ENCODE measurements at places on chromosomes 16 and 17.
A peak's percentile ranks its signal among the peaks of the same experiment; 100 is the strongest.

- DNase-seq, result no peak
Measured at GRCh38 chr16:66751992-66752322, 548 bp upstream of the DYNC1LI2 start.

- no peak for DNase-seq
Measured at GRCh38 chr17:80997424-80998117, 5.9 kb downstream of the CHMP6 start.

GRCh38 chr17:46873941-46874645, 22.7 kb downstream of the WNT9B start:
- DNase-seq, result no peak

GRCh38 chr17:10563991-10564660, 14.7 kb upstream of the MYH2 start:
- DNase-seq, result no peak

- no peak for DNase-seq
Measured at GRCh38 chr16:84704253-84704652, 4.5 kb downstream of the USP10 start.

DNA sequence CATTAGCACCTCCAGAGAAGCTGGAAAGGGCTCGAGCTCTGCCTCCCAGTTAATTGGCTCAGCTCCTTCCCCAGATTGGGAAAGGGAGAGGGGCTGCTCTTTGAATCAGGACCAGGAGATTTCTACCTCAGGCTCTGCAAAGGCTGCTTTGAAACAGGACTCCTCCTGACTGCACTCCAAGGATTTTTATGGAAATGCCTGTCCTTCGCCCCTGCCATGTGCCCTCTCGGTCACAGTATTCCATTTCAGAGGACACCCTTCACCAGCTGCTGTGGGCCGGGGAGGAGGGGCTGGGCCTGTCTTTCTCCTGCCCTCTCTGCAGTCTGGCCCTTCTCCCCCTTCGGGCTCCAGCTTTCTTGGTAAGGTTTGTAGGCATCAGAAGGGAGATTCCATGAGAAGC, 13.6 kb downstream of the MRM1 start:
- DNase-seq, result no peak

DNA sequence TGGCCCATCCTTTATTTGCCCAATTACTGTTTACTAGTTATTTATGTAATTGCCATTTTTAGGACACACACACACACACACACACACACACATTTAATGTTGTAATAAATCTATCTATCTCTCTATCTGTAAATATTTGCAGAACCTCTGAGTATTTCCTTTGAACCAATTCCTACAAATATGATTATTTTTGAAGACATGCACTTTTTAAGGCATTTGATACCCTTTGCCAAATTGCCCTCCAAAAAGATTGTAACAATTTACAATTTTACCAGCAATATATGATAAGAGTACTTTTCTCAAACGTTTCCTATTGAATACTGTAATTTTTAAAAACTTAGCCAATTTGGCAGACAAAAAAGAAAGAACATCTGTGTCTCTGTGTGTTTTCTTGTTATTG, 143.8 kb upstream of the FOXF1 start:
- no peak for DNase-seq

DNA sequence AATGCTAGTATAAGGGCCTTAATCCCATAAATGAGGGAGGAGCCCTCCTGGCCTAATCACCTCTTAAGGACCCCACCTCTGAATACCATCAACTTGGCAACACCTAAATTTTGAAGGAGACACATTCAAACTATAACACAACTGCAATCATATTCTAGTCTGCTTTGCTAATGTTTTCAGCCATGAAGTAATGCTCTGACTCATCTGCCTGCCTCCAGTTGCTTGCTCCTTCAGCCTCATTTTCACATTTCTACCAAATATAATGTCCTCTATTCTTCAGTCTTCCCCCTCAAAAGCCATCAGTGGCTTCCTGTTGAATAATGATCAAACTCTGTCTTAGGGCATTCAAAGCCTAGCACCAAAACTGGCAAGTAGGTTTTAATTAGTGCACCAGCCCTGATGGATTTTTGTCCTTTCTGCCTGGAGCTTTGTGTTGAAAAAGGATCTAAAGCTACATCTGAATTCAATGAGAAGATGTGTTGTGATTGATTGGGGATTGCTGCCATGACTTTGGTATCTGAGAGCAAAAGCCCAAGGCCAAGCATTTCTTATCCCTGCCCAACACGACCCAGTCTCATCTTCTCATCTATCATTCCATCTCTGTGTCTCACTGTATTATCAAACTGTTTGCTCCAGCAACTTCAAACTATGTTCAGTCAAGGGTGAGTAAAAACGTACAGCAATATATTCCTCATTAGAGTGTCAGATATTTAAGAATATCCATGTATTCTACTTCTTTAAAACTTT, 140.8 kb upstream of the ELAC2 start:
- DNase-seq, result no peak

DNA sequence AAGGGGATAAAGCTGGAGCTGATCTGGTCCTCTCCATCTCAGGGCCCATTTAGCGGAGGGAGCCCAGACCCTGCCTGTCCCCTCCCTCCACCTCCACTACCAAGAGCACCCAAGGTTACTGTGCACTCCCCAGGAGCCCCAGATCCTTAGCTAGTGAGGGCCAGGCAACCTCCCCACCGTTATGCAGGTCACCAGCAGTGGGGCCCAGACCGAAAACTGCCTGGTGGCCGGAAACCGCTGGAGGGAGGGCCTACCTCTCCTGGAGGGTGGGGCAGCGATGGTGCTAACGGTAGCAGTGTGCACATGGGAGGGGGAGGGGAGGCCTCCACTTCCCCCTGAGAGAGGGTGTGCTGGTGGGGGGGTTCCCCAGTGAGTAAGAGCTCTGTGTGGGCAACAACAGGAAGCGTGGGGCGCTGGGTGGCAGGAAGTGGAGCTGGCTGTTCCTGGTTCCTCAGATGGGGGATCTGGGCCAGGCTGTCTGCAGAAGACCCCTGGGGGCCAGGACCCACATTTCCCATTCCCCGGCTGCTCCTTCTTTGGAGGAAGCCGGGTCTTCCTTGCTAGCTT, 4.4 kb downstream of the FMNL1 start:
- DNase-seq, result peak; percentile 19

- DNase-seq, result no peak
Measured at GRCh38 chr17:68854452-68854851, 100.7 kb downstream of the ABCA8 start.

GRCh38 chr17:29066047-29066446, 23.1 kb downstream of the PIPOX start:
- peak; percentile 21 for DNase-seq

DNA sequence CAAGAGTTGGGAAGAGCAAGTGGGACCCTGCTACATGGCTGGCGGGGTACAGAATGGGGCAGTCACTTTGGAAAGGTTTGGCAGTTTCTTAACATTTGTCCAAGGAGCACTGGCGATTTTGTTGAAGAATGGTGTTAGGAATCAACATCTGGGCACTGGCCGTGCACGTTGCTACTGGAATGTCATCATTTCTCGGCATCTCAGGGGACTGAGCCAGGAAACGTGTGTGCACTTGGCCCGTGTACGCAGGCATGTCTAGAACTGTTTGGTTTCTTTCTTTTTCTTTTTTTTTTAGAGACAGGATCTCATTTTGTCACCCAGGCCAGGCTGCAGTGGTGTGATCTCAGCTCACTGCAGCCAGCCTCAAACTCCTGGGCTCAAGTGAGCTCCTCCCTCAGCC, 17.3 kb upstream of the FOXK2 start:
- DNase-seq, result no peak

GRCh38 chr16:28823291-28823872, 583 bp downstream of the ATXN2L start:
- no peak for DNase-seq

GRCh38 chr17:350706-351448, 1.7 kb downstream of the RPH3AL start:
- no peak for DNase-seq

DNA sequence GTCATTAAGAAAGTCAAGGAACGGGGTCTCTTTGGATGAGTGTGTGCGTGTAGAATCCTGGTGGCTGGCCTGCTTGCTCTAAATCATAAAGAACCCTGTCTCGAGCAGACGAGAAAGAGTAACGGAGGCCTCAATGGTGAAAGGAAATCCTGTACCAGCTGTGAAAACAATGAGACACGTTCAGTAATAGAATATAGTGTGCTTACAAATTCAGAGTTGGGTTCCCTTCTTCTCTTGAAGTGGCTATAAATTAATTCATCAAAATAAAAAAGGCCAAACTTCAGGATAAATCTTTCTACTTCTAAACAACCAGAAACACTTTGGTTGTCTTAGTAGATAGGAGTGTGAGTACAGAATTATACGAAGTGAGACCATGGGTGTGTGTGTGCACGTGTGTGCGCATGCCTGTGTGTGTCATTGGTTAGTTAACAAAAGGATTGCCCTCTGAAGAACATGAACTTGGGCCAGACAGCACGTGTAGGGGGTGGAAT, 48.5 kb downstream of the WWOX start:
- no peak for DNase-seq

DNA sequence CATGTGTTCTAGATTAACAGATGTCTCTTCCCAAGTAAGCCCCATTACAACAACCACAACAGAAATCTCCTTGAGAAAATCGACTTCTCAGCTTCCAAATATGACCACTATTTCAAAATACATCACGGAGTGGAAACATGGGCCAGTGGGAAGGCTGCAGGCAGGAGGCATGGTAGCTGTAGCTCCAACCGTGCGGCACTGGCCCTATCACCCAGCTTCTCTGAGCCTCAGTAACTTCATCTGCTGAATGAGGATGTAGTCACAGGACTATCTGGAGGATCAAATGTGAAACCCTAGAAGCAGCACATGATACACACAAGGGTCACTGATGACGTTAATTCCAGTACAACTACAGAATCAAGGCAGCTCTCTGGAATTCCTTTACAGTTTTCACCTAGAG, 112.2 kb downstream of the VPS53 start:
- no peak for DNase-seq

GRCh38 chr17:82636626-82637598, 11.3 kb downstream of the WDR45B start:
- DNase-seq, result no peak

GRCh38 chr16:1469693-1470201, 5.1 kb downstream of the CLCN7 start:
- DNase-seq, result no peak

- DNase-seq, result no peak
Measured at GRCh38 chr17:45824901-45825492, 19.7 kb upstream of the SPPL2C start.

DNA sequence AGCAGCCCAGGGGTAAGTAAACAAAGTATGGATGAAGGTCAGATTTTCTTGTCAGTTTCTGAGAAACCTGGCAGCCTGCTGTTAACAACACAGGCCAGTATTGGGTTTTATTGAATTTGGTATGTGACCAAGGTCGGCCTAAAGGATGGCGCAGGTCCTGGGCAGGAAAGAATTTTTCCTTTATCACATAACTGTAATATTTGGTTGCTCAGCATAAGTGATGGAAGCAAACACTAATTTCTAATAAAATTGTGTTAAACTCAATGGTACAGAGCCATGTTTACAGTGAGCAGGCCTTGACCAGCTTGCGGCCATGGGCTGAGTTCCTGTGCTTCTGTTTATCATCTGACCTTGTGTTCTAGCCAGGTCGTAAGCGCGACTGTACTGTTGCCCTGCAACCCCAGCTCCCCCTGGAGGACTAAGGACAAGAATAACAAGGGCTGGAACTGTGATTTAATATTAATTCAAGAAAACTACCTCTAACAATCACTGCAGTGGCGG, 10.5 kb downstream of the POLDIP2 start:
- no peak for DNase-seq

DNA sequence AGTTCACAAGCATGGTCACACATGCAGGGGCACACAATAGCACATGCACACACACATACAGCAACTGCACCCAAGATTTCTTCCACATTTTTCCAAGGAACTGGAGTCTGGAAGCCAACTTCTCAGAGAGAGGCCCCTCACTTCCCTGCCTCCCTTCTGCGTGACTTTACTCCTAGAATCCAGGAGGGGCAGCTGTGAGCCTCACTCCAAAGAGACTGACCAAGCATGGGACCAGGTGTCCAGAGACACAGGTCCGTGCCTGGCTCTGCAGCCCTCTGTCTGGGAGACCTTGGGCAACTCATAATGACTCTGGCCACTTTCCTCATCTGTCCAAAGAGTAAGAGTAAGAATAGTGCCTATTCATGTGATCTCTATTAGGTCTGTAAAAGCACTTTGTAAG, 104.7 kb upstream of the TMEM132E start:
- no peak for DNase-seq

DNA sequence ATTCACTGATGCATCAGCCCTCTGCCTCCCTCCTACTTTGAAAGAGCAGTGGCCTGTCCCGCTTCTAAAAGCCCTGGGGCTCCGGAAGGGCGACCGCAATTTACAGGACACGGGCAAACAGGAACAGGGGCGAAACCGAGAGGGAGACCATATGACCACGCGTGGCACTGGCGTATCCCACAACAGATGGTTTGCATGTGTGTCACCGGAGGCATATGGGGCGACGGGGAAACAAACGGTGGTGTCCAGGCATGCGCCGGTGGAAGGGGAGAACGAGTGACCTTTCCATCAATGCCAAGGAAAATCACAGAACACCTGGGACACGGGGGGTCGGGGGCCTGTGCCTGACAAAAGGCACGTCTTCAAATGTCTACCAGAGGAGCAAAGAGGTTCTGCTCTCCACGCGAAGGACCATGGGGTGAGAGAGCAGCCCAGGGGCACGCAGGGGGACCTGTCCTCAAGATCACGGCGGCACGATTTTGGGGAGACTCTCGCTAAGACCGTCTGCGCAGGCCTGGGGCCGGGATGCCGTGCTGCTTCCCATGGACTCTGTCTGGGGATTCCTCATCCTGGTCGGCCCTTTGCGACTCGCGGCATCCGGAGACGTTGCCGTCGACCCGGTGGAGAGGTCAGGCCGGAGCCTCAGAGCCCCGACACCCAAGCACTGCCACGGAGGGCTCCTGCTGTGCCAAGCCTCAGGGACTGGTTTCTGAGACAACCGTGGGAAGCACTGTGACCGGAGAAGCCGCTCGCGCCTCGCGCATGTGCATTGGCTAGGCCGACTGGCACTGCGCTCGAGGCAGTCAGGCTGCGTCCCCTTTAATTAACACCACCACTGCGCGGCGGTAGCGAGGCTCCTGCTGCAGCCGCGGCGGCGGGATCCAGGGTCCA, 12.8 kb upstream of the KCNJ18 start:
- DNase-seq, result no peak

DNA sequence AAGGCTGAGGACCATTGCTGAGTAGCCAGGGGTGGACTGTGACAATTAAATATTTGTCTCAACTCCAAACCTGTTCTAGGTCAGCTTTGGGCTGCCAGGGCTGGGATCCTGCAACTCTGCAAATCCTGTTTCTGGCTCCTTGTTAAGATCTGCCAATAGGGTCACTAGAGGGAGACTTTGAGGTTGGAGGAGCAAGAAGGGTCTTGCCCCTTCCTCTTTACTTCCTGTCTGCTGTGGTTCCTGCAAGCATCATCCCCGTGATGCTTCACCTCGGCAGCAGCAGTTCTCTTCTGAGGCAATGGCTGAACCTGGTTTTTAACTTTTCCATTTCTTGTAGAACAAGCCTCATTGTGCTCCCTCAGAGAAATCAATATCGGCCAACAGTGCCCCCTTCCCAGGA, 124.6 kb downstream of the IRX5 start:
- DNase-seq, result no peak

- no peak for DNase-seq
Measured at GRCh38 chr17:357644-358043, 5.0 kb upstream of the RPH3AL start.

- no peak for DNase-seq
Measured at GRCh38 chr17:47719411-47720152, 13.5 kb upstream of the TBX21 start.

- DNase-seq, result no peak
Measured at GRCh38 chr17:77817953-77818352, 140.6 kb upstream of the TNRC6C start.

GRCh38 chr16:75452464-75453190, 11.9 kb downstream of the TMEM170A start:
- no peak for DNase-seq

GRCh38 chr17:40827746-40828453, 5.5 kb upstream of the KRT10 start:
- no peak for DNase-seq

All from anterior cingulate cortex (tissue), 58 donors.